ENCODE measurements at places on chromosomes 11 and 22.

DNA sequence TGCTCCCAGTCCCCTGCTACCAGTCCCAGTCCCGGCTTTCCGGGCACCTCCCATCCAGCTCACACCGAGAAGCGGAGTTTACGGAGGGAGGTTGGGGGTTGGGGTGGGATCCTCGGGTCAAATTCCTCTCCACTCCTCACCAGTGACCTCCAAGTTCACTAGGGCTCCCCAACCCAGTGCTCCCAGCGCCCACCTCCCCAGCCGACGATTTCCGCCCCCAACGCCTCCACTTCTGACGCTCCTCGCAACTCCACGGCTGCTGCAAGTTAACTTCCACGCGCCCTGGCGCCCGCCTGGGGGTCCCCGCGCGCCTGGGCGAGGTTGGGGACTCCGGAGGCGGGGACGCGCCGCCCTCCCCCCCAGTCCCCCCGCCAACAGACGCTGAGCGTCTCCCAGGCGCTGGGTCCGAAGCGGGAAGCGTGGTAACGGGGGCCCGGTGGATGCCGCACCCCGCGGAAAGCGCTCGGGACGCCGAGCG, 526 bp downstream of the TPST2 start:
- no peak for DNase-seq

DNA sequence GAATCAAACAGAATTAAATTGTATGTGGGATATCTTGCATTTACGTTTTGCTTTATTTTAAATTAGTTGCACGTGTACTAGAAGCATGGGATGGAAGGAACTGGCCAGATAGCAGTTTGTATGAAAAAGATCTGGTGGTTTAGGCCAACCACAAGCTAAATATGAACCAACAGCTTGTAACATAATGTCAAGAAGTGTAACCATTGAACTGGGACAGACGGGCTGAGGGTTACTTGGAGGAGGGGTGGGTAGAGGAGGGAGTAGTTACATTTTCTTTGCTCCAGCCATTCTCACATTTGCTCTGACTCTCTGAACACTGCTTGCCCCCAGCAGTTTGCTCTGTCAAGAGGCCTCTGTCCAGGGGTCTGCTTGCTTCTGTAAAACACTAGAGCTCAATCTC, 31.7 kb upstream of the CXCR5 start:
- no peak for DNase-seq

GRCh38 chr11:60842668-60843600, 1.0 kb downstream of the CCDC86 start:
- no peak for DNase-seq

DNA sequence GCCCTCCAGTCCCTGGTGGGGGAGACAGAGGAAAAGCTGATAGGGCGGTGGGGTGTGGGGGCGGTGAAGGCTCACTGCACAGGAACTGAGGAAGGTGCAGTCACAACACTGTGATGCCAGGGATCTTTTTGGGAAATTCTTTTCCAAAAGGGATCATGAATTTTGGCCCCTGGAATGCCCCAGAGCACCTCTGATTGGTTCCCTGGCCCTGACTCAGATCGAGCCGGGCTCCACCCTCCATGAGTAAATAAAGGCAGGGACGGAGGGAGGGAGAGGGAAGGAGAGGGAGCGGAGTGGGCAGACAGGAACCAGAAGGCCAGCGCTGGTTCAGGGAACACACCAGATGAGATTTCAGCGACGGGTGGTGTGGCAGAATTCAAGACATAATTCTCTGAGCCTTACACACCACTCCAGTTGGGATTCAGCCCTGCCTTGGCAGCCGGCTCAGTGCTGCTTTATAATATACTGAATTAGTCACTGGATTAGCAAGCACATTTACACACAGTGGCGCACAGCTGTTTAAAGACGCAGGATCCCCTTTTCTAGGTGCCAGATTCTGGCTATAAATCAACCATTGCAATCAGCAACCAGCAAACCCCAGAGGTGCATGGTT, 80.3 kb downstream of the ETS1 start:
- no peak for DNase-seq

DNA sequence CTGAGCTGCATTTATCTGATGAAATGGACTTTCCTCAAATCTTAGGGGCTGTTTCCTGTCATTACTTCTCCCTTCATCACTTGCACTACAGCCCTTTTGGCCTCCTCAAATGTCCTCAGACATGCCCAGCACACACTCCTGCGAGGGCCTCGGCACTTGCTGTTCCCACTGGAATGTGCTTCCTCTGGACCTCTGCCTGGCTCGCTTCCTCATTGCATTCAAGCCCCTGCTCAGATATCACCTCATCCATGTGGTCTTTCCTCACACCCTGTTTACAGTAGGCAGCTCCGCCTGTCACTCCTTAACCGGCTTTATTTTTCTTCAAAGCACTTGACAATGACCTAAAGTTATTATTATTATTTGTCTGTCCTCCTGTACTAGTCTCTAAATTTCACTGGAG, 9.0 kb downstream of the NAT10 start:
- no peak for DNase-seq

DNA sequence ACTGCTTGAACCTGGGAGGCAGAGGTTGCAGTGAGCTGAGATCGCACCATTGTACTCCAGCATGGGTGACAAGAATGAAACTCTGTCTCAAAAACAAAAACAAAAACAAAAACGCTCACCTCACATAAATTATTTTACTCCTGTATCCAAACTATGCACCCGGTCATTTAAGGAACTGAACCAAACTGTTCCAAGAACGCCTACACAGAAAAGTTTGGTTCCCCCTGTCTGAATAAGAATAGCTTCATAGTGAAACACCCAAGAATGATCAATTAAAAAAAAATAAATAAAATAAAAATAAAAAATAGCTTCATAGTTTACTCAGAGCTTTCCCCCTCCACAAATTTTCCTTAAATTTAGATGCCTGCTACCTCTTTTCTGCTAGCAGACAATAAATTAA, 13.7 kb downstream of the NUP98 start:
- DNase-seq = no peak
